CD8-positive, alpha-beta memory T cell (primary cell): ENCODE measurements at places on chromosomes 4 and X. TPM values are rescaled to one million over a fixed set of nuclear protein-coding genes. Genes with fewer than 3 reads are reported as not detected.

DNA sequence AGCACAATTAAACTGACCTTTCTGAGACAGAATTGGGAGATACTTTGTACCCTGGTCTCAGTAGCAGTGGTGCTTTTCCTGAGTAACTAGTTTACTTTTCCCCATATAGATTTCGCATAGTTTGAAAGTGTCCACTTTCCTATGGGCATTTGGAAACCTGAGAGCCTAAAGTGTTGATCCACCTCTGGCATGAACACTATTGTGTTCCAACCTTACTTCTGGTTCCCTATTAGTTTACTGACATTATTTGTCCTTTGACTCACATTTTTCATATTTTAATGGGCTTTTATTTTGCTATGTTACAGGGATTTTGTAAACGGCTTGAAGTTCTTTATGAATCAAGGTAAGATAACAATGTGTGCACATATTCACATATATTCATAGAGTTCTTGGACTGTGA is 103.7 kb downstream of the CBLL2 start:
- DNase-seq, result no peak
- H3K27ac ChIP-seq, result no peak overlapping the region
- H3K36me3 ChIP-seq, result no peaks in the 10 kb centered on the region
- H3K4me3 ChIP-seq, result no peak overlapping the region
- no peaks in the 10 kb centered on the region for H3K4me1 ChIP-seq

TRAM1L1 gene
- total RNA-seq, result not detected

- no peak overlapping the region for H3K27ac ChIP-seq
- no peaks in the 10 kb centered on the region for H3K36me3 ChIP-seq
- peaks cover 5% of the 10 kb centered on the region for H3K4me1 ChIP-seq
- no peak for DNase-seq
- H3K4me3 ChIP-seq, result no peak overlapping the region
- no peaks in the 10 kb centered on the region for H3K27me3 ChIP-seq
Observed at GRCh38 chr4:80713409-80713808, 317.1 kb upstream of the BMP3 start.

- H3K4me1 ChIP-seq, result no peaks in the 10 kb centered on the region
- no peak for DNase-seq
- H3K27ac ChIP-seq, result no peak overlapping the region
- H3K4me3 ChIP-seq, result no peak overlapping the region
- no peaks in the 10 kb centered on the region for H3K36me3 ChIP-seq
- no peaks in the 10 kb centered on the region for H3K27me3 ChIP-seq
Observed at GRCh38 chrX:110920991-110921390, 125.4 kb upstream of the CHRDL1 start.

DNA sequence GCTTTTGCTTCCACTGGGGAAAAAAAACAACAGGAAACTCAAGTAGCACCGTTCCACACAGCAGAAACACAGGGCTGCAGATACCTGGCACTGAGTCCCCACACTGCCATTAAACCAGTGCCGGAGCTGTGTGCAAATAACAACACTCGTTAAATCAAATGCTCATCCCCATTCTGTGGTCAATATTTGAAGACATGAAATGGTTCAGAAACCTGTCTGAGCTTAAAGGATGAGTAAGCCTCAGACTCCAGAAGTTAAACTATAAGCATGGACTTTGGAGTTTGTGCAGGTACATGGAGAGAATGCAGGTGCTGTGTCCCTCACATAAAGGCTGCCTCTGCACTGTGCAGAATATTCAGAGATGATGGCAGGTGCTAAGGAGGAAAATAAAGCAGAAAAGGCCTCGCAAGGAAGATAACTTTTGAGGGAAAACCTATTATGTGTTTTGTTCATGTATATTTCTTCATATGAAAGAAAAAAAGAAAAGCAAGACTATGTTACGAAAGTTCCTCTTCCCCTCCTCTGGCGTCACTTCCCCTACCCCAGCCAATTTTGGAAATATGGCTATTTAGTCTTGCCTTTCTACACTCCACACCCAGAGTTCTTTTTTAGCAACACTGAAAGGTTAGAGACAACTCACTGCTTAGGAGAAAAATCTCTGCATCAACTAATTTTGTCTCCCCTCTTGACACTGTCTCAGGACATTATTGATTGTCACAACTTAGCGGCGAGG is 4.6 kb downstream of the MPP1 start:
- no peaks in the 10 kb centered on the region for H3K27me3 ChIP-seq
- H3K4me3 ChIP-seq, result no peak overlapping the region
- no peaks in the 10 kb centered on the region for H3K36me3 ChIP-seq
- no peak for DNase-seq
- peak overlapping the region; percentile 78 for H3K27ac ChIP-seq

GRCh38 chrX:78496483-78496882 is 162.6 kb downstream of the RTL3 start:
- DNase-seq, result no peak
- H3K4me3 ChIP-seq, result no peak overlapping the region
- H3K36me3 ChIP-seq, result no peaks in the 10 kb centered on the region
- no peaks in the 10 kb centered on the region for H3K4me1 ChIP-seq

GSX2 gene
- total RNA-seq, result not detected

GRCh38 chr4:98452091-98452490 is 190.9 kb downstream of the RAP1GDS1 start:
- no peaks in the 10 kb centered on the region for H3K36me3 ChIP-seq
- H3K27ac ChIP-seq, result no peak overlapping the region
- no peaks in the 10 kb centered on the region for H3K27me3 ChIP-seq
- no peak overlapping the region for H3K4me3 ChIP-seq

DAPP1 gene
- total RNA-seq, result 20.9 TPM

MID2 gene
- 10.6 TPM for total RNA-seq

GRCh38 chr4:40557736-40558135 is 71.9 kb downstream of the RBM47 start:
- no peaks in the 10 kb centered on the region for H3K36me3 ChIP-seq
- no peak overlapping the region for H3K4me3 ChIP-seq
- DNase-seq, result no peak
- no peaks in the 10 kb centered on the region for H3K27me3 ChIP-seq
- no peak overlapping the region for H3K27ac ChIP-seq

DNA sequence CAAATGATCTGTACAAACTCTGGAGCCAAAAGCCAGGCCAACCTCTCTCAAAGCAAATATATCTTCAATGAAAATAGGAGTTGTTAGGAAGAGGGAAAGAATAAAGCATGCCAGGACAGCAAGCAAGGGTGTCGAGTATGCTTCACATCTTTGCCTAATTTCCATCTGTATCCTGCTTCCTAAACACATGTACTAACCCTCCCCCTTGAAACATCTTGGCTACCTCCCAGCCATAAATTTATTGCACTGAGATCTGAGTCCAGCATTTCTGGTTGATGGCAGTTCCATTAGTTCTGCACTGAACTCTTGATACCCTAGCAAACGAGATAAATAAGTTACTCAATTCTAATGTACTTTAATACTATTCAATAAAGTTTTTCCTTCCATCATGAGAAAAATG is 430.5 kb upstream of the TRAM1L1 start:
- H3K27ac ChIP-seq, result no peak overlapping the region
- no peak for DNase-seq
- no peaks in the 10 kb centered on the region for H3K36me3 ChIP-seq
- H3K4me3 ChIP-seq, result no peak overlapping the region

DNA sequence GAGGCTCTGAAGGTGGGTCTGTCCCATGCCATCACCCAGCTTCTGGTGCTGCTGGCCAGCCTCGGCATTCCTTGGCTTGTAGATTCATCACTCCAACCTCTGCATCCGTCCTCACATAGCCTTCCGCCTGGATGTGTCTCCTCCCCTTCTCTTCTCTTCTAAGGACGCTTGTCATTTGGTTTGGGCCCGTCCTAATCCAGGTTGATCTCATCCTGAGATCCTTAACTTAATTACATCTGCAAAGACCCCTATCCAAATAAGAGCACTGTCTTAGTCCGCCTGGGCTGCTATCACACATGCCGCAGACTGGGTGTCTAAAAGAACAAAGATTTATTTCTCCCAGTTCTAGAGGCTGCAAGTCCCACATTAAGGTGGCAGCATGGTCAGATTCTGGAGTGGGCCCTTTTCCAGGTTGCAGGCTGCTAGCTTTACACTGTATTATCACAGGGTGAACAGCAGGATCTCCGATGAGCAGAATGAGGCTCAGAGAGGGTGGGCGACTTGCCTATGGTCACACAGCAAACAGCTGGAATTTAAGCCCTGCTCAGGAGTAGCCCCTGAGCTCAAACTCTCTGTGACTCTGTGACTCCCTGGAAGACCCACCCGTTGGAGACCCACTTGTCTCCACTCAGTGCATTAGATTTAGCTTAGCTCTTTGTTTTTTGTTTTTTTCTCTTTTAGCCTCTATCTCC is 113.1 kb downstream of the STK32B start:
- no peaks in the 10 kb centered on the region for H3K36me3 ChIP-seq
- no peaks in the 10 kb centered on the region for H3K27me3 ChIP-seq
- no peak overlapping the region for H3K4me3 ChIP-seq
- no peak overlapping the region for H3K27ac ChIP-seq
- H3K4me1 ChIP-seq, result no peaks in the 10 kb centered on the region

MSANTD1 gene
- total RNA-seq, result 0.46 TPM
